CD8-positive, alpha-beta memory T cell (primary cell): ENCODE measurements at places on chromosomes 2 and 18. TPM values are rescaled to one million over a fixed set of nuclear protein-coding genes. Genes with fewer than 3 reads are reported as not detected.

The MAP2 gene
- total RNA-seq: not detected

The AMER3 gene
- not detected for total RNA-seq

The TANC1 gene
- total RNA-seq: 0.11 TPM

The ALPI gene
- not detected for total RNA-seq

The CCDC85A gene
- total RNA-seq: not detected

The ALPG gene
- total RNA-seq: not detected

DNA sequence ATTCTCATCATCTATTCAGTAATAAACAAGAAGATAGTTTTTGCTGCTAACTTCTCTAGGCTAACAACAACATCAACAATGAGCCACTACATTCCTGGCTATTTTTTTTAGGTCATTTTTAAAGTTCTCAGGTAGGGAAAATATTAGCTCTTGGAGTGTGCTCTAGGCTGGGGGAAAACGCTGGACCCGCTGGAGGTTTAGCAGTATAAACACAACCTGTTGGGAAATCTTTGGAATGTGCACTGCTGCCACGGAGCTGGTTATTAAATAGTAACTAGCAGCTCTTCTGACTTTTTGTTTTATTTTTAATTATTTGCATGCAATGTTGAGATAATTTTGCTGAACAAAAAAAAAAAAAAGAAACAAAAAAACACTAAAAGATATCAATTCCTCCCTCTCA is 892.1 kb upstream of the ACVR2A start:
- DNase-seq: no peak
- no peak overlapping the region for H3K27ac ChIP-seq
- no peaks in the 10 kb centered on the region for H3K4me1 ChIP-seq
- H3K27me3 ChIP-seq: no peaks in the 10 kb centered on the region
- no peaks in the 10 kb centered on the region for H3K36me3 ChIP-seq

- H3K27me3 ChIP-seq: no peaks in the 10 kb centered on the region
- no peaks in the 10 kb centered on the region for H3K36me3 ChIP-seq
- H3K27ac ChIP-seq: no peak overlapping the region
- no peak overlapping the region for H3K4me3 ChIP-seq
Measured at GRCh38 chr2:24330161-24330560, 30.2 kb downstream of the ITSN2 start.

GRCh38 chr2:64474121-64474571 is 20.2 kb downstream of the LGALSL start:
- H3K27me3 ChIP-seq: no peaks in the 10 kb centered on the region
- DNase-seq: no peak
- H3K27ac ChIP-seq: no peak overlapping the region
- H3K36me3 ChIP-seq: no peaks in the 10 kb centered on the region
- no peak overlapping the region for H3K4me3 ChIP-seq

- no peak for DNase-seq
- no peak overlapping the region for H3K4me3 ChIP-seq
- no peaks in the 10 kb centered on the region for H3K27me3 ChIP-seq
- no peak overlapping the region for H3K27ac ChIP-seq
- H3K4me1 ChIP-seq: no peaks in the 10 kb centered on the region
Measured at GRCh38 chr2:49831698-49832367, 677.5 kb upstream of the FSHR start.

DNA sequence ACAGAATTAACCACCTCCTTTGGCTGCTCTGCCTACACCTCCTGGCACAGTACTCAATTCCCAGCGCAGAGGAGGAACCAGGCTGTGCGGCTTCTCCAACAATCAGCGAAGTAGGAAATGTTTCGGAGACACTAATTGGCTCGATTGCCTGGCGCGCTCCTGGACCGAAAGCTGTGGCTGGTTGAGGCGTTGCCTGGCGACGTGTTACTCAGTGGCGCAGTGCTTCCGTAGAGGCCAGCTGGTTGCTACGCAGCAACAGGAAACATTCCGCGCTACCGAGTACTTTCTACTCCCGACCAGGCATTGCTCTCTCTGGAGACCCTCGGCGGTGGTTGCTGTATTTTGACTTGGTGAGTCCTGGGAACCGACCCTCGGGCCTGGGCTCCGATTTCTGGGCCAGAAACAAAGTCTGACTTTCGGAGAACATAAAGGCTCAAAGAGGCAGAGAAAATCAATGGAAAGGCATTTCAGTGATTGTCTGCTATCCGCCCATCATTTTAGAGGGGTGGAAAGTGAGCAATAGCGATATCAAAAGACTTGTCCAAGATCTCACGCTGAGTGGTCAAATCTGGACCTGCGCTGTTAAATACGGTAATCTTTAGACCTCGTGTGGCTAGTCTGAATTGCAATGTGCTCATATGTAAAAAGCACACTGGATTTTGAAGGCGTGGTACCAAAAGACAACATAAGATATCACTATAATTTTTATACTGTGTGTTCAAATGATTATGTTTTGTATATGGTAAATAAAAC is at the start of gene DNAH6:
DNAH6 (plus strand) TSS at position 265 of the 753 bp plus-strand sequence. CDS start 1,329 bp downstream, outside the sequence.
- H3K36me3 ChIP-seq: no peaks in the 10 kb centered on the region
- H3K27ac ChIP-seq: peak within 1 kb of the TSS; percentile 70
- DNase-seq: peak; percentile 91
- H3K27me3 ChIP-seq: no peaks in the 10 kb centered on the region
- H3K4me3 ChIP-seq: peak within 1 kb of the TSS; percentile 69

DNA sequence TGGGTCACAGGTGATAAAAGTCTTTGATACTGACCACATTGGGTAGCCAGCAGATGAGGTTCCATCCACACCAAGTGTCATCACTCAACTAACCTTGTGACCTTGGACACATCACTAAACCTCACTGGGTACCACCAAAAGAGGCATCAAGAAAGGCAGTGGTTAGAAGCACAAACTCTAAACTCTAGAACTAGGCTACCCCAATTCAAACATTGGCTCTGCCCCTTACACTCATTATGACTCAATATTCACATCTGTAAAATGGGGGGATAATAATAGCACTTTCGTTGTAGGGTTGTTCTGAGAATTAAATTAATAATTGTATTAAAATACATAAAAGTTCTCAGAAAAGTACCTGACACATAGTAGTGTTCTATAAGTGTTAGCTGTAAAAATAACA is 15.8 kb upstream of the SMAD7 start:
- H3K27me3 ChIP-seq: no peaks in the 10 kb centered on the region
- H3K4me3 ChIP-seq: no peak overlapping the region
- H3K36me3 ChIP-seq: no peaks in the 10 kb centered on the region
- no peak overlapping the region for H3K27ac ChIP-seq
- no peaks in the 10 kb centered on the region for H3K4me1 ChIP-seq
- no peak for DNase-seq

GRCh38 chr18:79372461-79372860 is 23.3 kb upstream of the NFATC1 start:
- H3K27ac ChIP-seq: no peak overlapping the region
- H3K4me1 ChIP-seq: peaks cover 24% of the 10 kb centered on the region
- no peak for DNase-seq

GRCh38 chr2:219446101-219446504 is 11.5 kb downstream of the SPEG start:
- H3K36me3 ChIP-seq: no peaks in the 10 kb centered on the region
- H3K27ac ChIP-seq: no peak overlapping the region
- no peak overlapping the region for H3K4me3 ChIP-seq
- H3K27me3 ChIP-seq: no peaks in the 10 kb centered on the region
- H3K4me1 ChIP-seq: no peaks in the 10 kb centered on the region
- DNase-seq: no peak

GRCh38 chr2:60558536-60558935 is 5.1 kb upstream of the BCL11A start:
- peaks cover 44% of the 10 kb centered on the region for H3K27me3 ChIP-seq
- H3K4me1 ChIP-seq: peaks cover 21% of the 10 kb centered on the region
- DNase-seq: no peak
- H3K4me3 ChIP-seq: no peak overlapping the region
- no peaks in the 10 kb centered on the region for H3K36me3 ChIP-seq

GRCh38 chr2:17627434-17627833 is 86.9 kb downstream of the VSNL1 start:
- H3K4me1 ChIP-seq: no peaks in the 10 kb centered on the region
- no peak overlapping the region for H3K27ac ChIP-seq
- H3K4me3 ChIP-seq: no peak overlapping the region
- DNase-seq: no peak
- no peaks in the 10 kb centered on the region for H3K27me3 ChIP-seq
- no peaks in the 10 kb centered on the region for H3K36me3 ChIP-seq

DNA sequence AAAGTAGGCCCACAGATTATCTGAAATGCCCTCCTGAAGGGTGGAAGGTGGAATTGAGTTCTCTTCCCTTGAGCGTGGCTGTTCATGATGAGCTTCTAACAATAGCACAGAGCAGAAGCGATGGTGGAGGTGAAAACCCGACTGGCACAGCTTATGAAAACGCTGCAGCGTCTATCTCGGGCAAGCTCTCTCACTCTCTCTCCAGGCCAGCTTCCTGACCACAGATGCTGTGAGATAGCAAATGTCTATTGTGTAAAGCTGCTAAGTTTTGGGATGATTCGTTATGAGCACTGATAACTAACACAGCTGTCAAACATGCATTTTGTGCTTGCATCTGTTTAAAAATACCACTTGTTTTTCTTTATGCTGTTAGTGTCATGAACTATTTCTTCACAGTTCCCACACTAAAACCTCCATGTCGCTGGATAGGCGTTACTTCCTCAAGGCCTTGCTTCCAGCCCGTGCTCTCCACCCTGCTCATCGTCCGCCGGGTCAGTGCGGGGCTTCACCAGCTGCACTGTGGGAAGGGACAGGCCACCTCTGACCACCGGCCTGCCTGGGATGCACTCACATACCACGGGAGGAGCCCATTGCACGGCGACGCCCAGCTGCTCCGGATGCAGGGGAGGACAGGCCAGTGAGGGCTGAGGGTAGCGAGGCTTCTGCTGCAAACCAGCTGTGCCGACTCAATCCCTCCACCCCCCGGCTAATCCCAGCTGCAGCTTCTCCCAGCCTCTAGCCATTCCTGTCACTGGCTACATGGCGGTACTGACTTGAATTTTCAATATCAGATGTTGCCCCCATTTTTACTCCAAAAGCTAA is 60.0 kb upstream of the OTOS start:
- H3K4me3 ChIP-seq: no peak overlapping the region
- H3K27ac ChIP-seq: no peak overlapping the region
- H3K4me1 ChIP-seq: no peaks in the 10 kb centered on the region

DNA sequence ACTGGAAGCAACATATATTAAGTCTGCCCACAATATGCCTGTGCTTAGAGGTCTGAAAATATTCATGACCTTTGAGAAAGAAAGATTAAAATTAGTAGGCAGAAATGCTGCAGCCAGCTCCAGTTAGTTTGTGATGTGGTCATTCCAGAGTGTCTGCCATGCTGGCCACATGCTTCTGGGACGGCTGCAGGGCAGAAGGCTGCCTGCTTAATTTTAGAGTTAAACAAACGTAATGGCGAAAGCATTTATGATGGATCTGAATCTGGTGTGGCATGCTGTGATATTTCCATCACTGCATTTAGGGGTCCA is 95.4 kb downstream of the FHOD3 start:
- no peak overlapping the region for H3K4me3 ChIP-seq
- DNase-seq: no peak
- H3K27me3 ChIP-seq: no peaks in the 10 kb centered on the region
- H3K4me1 ChIP-seq: no peaks in the 10 kb centered on the region
- H3K27ac ChIP-seq: no peak overlapping the region

- no peak for DNase-seq
- no peak overlapping the region for H3K4me3 ChIP-seq
- peaks cover 76% of the 10 kb centered on the region for H3K4me1 ChIP-seq
Measured at GRCh38 chr2:227464361-227464760, 7.6 kb upstream of the AGFG1 start.

DNA sequence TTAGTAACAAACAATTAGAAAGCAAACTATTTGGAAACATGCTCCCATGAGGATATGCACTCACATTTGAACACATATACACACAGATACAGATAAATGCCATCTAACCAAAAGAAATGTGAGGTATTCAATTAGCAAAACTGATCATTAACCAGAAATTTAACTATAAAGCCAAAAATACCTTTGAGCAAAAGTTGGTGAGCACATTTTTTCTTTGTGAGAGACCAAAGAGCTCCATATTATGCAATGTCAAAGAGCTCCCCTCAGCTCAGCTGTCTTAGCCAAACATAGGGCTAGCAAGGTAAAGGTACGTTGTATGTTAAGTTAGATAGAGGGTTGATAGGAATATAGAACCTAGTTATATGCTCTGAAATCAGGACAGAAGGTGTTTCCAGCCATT is 43.8 kb downstream of the CYBRD1 start:
- no peak overlapping the region for H3K4me3 ChIP-seq
- H3K27ac ChIP-seq: no peak overlapping the region
- DNase-seq: no peak
- H3K36me3 ChIP-seq: no peaks in the 10 kb centered on the region
- H3K4me1 ChIP-seq: no peaks in the 10 kb centered on the region

DNA sequence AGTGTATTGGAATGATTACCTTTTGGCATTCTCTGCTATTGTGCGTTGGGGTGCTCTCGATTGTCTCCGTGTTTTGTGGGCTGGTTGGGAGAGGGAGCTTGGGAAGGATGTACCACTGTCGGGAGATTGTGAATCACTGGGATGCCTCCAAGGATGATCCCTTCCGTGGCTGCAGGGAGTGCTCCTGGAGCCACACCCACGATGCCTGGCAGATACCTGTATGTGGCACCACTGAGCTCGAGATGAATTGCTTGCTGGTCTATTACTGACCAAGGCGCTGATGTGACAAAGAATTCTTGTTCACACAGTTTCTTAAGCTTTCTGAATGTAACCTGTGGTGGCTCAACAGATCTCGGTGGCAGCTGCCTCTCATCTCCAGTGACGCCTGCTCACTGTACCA is 159.7 kb upstream of the LHCGR start:
- no peak overlapping the region for H3K27ac ChIP-seq
- DNase-seq: no peak
- no peaks in the 10 kb centered on the region for H3K27me3 ChIP-seq
- H3K4me3 ChIP-seq: no peak overlapping the region

DNA sequence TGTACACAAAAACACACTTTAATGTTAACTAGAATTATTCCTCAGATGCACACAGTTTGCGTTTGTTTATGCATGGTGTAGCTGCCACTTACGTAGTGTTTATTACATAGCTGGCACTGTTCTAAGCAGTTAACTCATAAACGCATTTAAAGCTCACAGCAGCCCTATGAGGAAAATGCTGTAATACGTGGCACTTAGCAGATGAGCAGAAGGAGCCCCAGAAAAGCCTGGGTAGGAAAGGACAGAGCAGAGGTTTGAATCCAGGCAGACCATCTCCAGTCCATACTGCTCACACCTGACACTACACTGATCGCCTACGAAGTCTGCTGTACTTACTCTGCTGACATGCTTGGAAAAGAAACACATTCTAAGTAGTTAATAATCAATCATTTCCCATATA is 66.6 kb downstream of the BCL2 start:
- no peak for DNase-seq
- no peak overlapping the region for H3K27ac ChIP-seq
- H3K4me1 ChIP-seq: peaks cover 32% of the 10 kb centered on the region
- H3K4me3 ChIP-seq: no peak overlapping the region

DNA sequence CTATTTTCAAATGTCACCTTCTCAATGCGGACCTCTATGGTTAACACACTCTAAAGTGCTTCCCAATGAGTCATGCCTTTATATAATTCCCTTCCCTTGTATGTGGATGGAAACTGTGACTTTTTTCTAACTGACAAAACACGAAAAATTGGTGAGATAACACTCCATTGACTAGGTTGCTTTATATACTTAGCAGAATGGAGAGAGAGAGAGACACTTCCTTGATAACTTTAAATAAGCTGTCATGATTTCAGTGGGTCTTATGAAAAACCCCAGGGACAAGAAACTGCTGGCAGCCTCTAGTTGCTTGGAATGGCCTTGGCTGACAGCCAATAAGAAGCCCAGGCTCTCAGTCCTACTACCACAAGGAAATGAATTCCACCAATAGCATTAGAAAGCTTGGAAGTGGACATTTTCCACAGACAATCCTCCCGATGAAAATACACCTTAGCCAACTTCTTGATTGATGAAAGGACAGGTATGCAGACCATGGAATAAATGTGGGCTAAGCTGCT is 322.2 kb downstream of the ZNF804A start:
- no peaks in the 10 kb centered on the region for H3K4me1 ChIP-seq
- DNase-seq: no peak
- no peaks in the 10 kb centered on the region for H3K27me3 ChIP-seq
- H3K4me3 ChIP-seq: no peak overlapping the region
- no peaks in the 10 kb centered on the region for H3K36me3 ChIP-seq
- H3K27ac ChIP-seq: no peak overlapping the region
